T-helper 17 cell (primary cell): ENCODE measurements at places on chromosomes 4 and X.
A peak's percentile ranks its signal among the peaks of the same experiment; 100 is the strongest.

DNA sequence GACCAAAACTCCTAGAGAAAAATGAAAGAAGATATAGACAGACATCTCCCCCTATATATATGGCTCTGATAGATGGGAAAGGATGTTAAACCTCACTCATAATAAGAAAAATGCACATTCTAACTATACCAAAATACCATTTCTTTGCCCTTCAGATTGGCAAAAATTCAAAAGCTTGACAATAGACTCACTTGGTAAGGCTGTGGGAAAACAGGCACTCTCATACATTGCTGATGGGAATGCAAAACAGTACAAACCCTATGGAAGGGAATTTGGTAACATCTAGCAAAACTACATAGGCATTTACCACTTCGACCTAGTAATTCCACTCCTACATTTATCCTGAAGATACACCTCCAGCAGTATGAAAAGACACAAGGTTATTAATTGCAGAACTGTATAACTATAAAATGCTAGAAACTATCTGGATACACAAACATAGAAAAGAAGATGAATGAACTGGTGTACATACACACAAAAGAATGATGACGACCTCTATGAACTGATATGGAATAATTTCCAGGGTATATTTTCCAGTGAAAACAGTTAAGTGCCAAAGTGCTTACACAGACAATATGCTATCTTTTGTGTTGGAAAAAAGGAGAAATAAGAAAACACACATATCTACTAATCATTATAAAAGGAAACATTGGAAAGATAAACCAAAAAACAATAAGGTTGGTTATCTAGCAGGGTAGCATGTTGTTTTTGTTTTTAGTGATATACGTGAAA lies 48.5 kb downstream of the WDFY3 start:
- no peak for DNase-seq

- DNase-seq, result peak; percentile 45
Observed at GRCh38 chrX:72100824-72101351, 30.8 kb downstream of the RTL5 start.

GRCh38 chr4:136754810-136755530 lies 777.3 kb downstream of the PCDH18 start:
- DNase-seq, result no peak

- no peak for DNase-seq
Observed at GRCh38 chr4:54556051-54556450, 101.7 kb upstream of the KIT start.

GRCh38 chr4:149910604-149911350 lies 95.1 kb upstream of the IQCM start:
- DNase-seq, result no peak

- no peak for DNase-seq
Observed at GRCh38 chr4:56410247-56411062, 23.2 kb upstream of the AASDH start.
